ENCODE measurements at places on chromosomes 11 and 22.

- no peak for DNase-seq
Observed at GRCh38 chr22:44639891-44640617, 62.0 kb upstream of the PRR5 start.

DNA sequence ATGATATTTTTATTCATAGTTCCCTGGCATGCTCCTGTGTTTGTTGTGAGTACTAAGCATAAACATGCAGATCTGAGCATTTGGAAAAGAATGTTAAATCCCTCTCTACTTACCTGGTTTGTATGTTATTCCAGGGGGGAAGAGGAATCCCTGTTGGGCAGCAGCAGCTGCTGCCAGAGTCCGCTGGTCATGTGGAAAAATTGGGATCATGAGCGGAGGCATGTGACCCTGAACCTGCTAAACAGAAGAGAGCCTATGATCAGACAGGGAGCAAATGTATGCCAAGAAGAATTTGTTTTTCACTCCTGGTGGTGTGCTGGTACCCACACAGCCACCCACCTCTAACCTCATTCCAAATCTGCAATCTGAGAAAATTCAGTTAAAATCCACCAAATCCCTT is 244.7 kb downstream of the SOX6 start:
- DNase-seq, result no peak

- DNase-seq, result no peak
Observed at GRCh38 chr22:29300807-29301601, 5.4 kb upstream of the GAS2L1 start.

GRCh38 chr11:662689-663274 is 25.7 kb downstream of the DRD4 start:
- no peak for DNase-seq

DNA sequence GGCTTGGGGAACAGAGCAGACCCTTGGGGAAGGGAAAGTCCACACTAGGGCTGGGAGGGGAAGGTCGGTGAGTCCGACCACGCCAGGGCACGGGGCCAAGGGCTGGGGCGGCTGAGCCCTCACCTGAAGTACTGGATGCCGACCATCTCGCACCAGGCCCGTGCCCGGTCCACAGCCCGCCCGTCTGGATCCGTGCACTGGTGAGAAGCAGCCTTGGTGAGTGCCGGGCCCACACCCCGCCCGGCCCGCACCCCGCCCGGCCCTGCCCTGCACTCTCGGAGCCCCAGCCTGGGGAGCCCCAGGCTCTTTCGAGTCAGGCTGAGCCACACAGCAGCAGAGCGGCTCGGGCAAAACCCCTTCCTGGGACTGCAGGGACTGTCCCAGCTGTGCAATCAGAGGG is 1.9 kb upstream of the BAIAP2L2 start:
- DNase-seq, result no peak

- no peak for DNase-seq
Observed at GRCh38 chr11:8870411-8871170, 40.4 kb upstream of the AKIP1 start.

DNA sequence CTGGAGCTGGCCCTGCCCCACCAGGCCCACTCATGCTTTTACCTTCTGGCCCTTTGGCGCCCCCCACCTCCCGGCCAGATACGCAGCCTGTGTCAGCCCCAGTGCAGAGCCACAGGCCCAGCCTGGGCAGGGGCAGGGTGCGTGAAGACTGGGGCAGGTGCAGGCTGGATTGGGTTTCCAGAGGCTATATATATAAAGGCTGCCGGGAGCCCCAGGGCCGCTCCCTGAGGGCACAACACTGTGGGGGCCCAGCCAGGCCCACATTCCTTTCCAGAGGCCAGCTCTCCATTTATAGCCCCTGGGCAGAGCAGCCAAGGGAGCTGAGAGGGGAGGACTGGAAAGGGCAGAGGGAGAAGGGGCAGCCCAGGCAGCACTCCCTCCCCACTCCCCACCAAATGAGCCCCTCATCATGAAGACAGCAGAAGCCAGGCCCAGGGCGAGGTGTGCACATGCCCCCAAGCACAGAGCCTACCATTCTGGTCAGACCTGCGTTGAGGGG is 5.0 kb upstream of the MYOD1 start:
- no peak for DNase-seq

- no peak for DNase-seq
Observed at GRCh38 chr11:112123129-112123528, 36.5 kb downstream of the SDHD start.

GRCh38 chr22:32310777-32311176 is 46.9 kb upstream of the RFPL3 start:
- DNase-seq, result no peak

DNA sequence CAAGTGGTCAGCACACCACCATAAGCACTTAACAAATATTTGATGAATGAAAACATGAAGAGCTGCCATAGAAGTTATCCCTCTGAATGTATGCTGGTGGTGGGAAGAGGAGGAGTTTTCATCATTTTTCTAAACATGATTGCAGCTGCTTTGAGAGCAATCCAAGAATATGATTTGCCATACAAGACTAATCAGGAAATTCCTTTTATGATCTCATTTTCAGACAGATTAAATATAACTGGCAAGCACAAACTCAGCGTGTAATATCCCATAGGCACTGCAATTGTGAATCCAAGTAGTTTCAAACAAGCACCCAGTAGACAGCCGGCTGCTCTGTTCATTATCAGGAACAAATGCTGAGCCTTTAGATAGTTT is 505.7 kb upstream of the LUZP2 start:
- no peak for DNase-seq

DNA sequence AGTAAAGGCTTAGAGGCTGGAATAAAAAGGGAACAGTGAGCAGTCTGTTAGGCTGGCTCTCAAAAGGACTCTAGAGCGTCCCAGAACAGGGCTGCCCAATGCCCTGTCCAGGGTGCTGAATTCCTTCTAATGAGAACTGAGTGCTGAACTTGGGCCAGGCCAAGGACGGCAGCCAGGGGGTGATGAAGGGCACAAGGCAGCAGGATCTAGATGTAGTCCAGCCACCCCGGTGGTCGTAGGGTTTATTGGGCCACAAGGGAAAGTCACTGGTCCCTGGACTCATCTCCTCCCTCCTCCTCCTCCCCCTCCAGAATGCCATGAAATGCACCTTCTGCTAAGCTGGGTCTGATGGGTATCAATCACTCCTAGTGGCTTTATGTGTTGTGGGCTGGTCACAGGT is 19.2 kb downstream of the NPTXR start:
- no peak for DNase-seq

- no peak for DNase-seq
Observed at GRCh38 chr11:86219311-86220193, 25.0 kb upstream of the EED start.

- no peak for DNase-seq
Observed at GRCh38 chr11:117559698-117560097, 232.0 kb downstream of the CEP164 start.

DNA sequence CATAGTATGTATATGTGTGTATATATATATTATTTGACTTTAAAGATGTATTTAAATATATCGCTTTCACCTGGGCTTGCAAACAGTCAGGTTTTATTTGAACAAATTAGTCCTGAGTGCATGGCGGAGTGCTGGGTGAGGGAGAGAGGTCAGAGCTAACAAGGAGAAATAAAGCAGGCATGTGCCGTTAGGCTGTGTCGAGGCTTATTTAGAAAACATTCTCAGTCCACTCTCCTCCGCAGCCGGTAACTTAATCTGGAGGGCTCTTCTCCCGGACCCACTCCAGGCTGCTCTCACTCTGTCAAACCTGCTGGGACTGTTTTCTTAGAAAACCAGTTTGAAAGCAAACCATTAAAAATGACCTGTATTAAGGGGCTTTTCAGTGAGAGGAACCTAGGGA is 455.9 kb downstream of the MN1 start:
- no peak for DNase-seq

DNA sequence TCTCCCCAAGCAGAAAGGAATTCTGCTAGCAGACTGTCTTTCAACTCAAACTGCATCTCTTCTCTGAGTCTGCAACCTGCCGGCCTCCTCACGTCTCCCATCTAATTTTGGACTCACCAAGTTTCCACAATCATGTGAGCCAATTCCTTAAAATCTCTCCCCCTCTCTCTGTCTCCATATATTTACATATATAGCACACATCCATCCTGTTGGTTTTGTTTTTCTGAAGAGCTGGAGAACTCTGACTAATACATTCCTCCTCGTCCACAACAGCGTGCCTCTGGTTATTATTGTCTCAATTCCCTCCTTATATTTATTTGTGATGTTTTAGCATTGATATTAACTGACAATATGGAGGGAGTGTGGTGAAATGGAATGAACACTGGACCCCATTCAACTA is 29.6 kb upstream of the FJX1 start:
- no peak for DNase-seq

GRCh38 chr22:35802885-35803284 is 85.2 kb downstream of the APOL5 start:
- DNase-seq, result no peak

Measured in NCI-H1436 treated with DMSO at 0.1 percent for 48 hours (cell line).